ENCODE measurements at places on chromosomes 12 and 14.

- no peak for DNase-seq
Measured at GRCh38 chr14:50301914-50302313, 10.1 kb downstream of the L2HGDH start.

GRCh38 chr12:120242971-120243699 lies 22.4 kb downstream of the PXN start:
- no peak for DNase-seq

DNA sequence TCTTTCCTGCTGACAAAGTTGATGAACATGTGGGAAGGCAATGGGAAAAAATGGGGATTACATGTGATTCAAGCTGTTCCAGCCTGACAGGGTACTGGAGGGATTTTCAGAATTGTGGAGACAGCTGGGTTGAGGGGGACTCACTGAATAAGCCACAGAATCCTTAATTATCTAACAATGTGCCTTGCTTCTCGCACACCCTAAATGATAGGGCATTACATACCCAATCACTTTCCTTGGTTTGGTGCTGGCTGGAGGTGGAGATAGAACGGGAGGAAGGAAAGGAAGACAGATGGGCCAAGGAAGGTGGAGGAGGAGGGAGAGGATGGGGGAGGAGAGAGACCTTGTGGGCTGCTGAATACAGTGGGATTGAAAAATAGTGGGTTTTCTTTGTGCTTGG lies 20.7 kb downstream of the PELI2 start:
- DNase-seq: no peak

GRCh38 chr14:80300351-80300750 lies 89.0 kb upstream of the DIO2 start:
- no peak for DNase-seq

GRCh38 chr14:35441160-35441559 lies 36.6 kb upstream of the NFKBIA start:
- no peak for DNase-seq

Data from cortex of kidney (tissue), 1 donor.